ENCODE measurements at places on chromosomes 7 and 10. TPM values are rescaled to one million over a fixed set of nuclear protein-coding genes. Genes with fewer than 3 reads are reported as not detected.

DNA sequence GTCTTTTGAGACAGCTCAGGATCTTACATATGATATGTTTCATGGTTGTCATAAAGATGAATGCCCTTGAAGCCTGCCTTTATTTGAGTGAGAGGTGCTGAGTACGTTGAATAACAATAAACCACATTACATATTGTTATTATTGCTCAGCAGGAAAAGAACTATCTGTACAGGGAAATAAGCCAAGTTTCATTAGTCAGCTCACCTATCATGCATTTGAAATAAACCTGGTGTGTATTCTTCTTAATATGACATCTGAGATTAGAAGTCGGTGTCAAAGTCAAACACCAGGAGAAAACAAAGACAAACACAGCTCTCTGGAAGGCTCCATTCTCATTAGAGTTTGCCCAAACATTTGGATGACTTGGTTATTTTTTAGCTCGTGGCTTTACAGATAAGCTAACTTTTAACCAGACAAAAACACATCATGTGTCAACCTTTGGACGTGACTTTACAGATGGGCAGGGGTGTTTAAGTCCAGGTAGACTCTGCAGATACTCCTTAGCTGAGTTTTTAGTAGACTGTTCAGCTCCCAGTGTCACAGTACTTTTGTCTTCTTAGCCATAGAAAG is 71.2 kb upstream of the AOAH start:
- no peak overlapping the region for H3K4me3 ChIP-seq
- H3K27ac ChIP-seq: no peak overlapping the region
- H3K4me1 ChIP-seq: peaks cover 8% of the 10 kb centered on the region
- no peaks in the 10 kb centered on the region for H3K36me3 ChIP-seq

The EEPD1 gene
- total RNA-seq: 1.1 TPM

GRCh38 chr7:150401861-150402631 is 22.9 kb downstream of the ZNF775 start:
- H3K4me3 ChIP-seq: no peak overlapping the region
- peaks cover 71% of the 10 kb centered on the region for H3K4me1 ChIP-seq
- H3K27ac ChIP-seq: peak overlapping the region; percentile 68
- no peaks in the 10 kb centered on the region for H3K36me3 ChIP-seq
- no peaks in the 10 kb centered on the region for H3K27me3 ChIP-seq

The ARHGEF35 gene
- 0.97 TPM for total RNA-seq

The CYP2C19 gene
- total RNA-seq: not detected

DNA sequence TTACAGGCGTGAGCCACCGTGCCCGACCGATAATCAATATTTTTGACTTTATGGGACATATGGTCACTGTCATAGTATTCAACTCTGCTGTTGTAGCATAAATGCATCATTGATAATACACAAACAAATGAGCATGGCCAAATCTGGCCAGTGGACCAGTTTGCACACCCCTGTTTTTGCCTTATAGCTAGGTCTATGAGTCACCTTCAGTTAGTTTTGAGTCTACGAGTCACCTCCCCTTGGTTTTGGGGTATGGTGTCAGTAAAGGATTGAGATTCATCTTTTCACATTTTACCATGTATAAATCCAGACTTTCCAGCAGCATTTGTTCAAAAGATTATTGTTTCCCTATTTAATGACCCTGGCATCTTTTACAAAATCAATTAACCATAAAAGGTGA is 362.5 kb upstream of the NRP1 start:
- no peak overlapping the region for H3K27ac ChIP-seq
- H3K27me3 ChIP-seq: no peaks in the 10 kb centered on the region
- no peaks in the 10 kb centered on the region for H3K36me3 ChIP-seq
- no peak for DNase-seq
- no peak overlapping the region for H3K4me3 ChIP-seq

- no peak overlapping the region for H3K4me3 ChIP-seq
- H3K36me3 ChIP-seq: peaks cover 12% of the 10 kb centered on the region
- no peaks in the 10 kb centered on the region for H3K27me3 ChIP-seq
- no peak overlapping the region for H3K27ac ChIP-seq
- no peak for DNase-seq
These were observed 52.6 kb downstream of the GNAI1 start for GRCh38 chr7:80187279-80187678.

- no peak for DNase-seq
- H3K4me1 ChIP-seq: peaks cover 5% of the 10 kb centered on the region
- no peak overlapping the region for H3K4me3 ChIP-seq
These were observed 897.8 kb upstream of the PHF14 start for GRCh38 chr7:10075866-10076265.

GRCh38 chr7:19327018-19327417 is 181.8 kb upstream of the FERD3L start:
- no peak overlapping the region for H3K4me3 ChIP-seq
- H3K4me1 ChIP-seq: no peaks in the 10 kb centered on the region
- H3K27me3 ChIP-seq: no peaks in the 10 kb centered on the region
- DNase-seq: no peak

DNA sequence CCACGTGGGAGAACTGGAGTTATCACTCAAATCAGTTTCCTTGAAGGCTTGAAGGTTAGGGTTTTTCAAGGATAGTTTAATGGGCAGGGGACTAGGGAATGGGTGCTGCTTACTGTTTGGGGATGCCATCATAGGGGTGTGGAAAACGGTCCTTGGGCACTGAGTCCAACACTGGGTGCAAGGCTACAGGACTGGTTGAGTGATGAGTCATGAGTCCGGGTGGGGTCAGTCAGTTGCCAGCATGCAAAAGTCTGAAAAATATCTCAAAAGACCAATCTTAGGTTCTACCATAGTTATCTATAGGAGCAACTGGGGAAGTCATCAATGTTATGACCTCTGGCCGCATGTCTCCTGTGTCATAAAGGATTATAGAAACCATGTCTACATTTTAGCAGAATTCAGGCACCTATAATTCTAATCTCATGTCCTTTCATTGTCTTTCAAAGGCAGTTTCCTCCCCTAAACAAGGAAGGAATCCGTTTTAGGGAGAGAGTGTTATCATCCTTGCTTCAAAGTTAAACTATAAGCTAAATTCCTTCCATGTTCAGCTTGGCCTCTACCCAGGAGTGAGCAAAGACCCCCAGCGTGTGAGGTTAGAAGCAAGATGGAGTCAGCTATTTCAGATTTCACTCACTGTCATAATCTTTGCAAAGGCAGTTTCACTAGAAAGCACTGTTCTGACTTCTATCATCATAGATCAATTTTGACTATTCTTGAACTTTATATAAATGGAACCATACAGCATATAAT is 94.5 kb downstream of the COL26A1 start:
- DNase-seq: no peak
- H3K27ac ChIP-seq: no peak overlapping the region
- no peaks in the 10 kb centered on the region for H3K27me3 ChIP-seq
- H3K4me3 ChIP-seq: no peak overlapping the region
- no peaks in the 10 kb centered on the region for H3K4me1 ChIP-seq

GRCh38 chr10:77320971-77321471 is 316.6 kb downstream of the KCNMA1 start:
- peaks cover 4% of the 10 kb centered on the region for H3K4me1 ChIP-seq
- no peak for DNase-seq
- no peaks in the 10 kb centered on the region for H3K36me3 ChIP-seq
- no peak overlapping the region for H3K4me3 ChIP-seq

DNA sequence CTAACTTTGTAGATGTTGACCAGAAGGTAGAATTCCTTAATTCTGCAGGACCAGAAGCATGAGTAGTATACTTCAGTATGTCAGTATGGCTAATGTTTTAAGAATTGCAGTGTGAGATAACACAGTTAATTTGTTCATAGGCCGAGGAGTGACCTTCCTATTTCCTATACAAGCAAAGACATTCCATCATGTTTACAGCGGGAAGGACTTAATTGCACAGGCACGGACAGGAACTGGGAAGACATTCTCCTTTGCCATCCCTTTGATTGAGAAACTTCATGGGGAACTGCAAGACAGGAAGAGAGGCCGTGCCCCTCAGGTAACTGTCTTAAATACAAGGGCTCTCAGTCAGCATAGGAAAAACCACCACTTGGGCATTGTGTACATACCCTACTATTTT is 7.2 kb downstream of the DDX21 start:
- no peak overlapping the region for H3K4me3 ChIP-seq
- H3K27ac ChIP-seq: no peak overlapping the region
- no peaks in the 10 kb centered on the region for H3K27me3 ChIP-seq
- no peaks in the 10 kb centered on the region for H3K4me1 ChIP-seq

The FEZF1 gene
- 330 TPM for total RNA-seq

DNA sequence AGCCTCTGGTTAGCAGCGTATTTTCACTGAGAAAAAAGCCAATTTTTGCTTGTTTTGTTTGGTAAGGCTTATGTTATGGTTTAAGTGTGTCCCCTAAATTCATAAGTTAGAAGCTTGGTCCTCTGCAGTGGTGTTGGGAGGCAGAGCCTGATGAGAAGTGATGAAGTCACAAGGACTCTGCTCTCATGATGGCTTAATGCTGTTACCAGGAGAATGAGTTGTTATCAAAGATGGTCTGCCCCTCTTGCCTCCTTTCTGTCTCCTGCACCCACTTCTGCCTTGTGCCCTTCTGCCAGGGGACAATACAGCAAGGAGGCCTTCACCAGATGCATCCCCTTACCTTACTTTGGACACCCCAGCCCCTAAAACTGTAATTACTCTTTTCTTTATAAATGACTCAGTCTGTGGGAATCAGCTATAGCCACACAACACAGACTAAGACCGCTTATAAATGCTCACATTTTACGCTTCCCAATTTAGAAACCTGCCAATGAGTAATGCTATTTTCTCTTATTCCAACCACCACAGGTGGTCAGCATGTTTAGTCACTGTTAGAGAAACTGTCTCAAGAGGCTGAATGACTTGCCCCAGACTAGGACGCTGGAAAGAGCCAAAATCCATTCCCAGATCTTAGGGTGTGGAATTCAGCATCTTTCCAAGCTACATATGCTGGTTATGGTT is 6.1 kb upstream of the PKD1L1 start:
- no peak overlapping the region for H3K4me3 ChIP-seq
- H3K36me3 ChIP-seq: peaks cover 5% of the 10 kb centered on the region
- no peaks in the 10 kb centered on the region for H3K4me1 ChIP-seq
- no peak for DNase-seq

Data from neural progenitor cell (in vitro differentiated cells).